ENCODE measurements at places on chromosomes 12 and 14. TPM values are rescaled to one million over a fixed set of nuclear protein-coding genes. Genes with fewer than 3 reads are reported as not detected.

The MRPL52 gene
- total RNA-seq = 241 TPM

The KLRF1 gene
- total RNA-seq = not detected

The RFX4 gene
- not detected for total RNA-seq

The MDM2 gene
- 23.6 TPM for total RNA-seq

The KCNH5 gene
- not detected for total RNA-seq

The OTUB2 gene
- total RNA-seq = 4.4 TPM

The TCHP gene
- total RNA-seq = 18.5 TPM

The ORMDL2 gene
- total RNA-seq = 73.6 TPM

The ZBTB39 gene
- total RNA-seq = 5.9 TPM

The ADCY6 gene
- total RNA-seq = 15.8 TPM

The LBHD2 gene
- total RNA-seq = not detected

The MIP gene
- not detected for total RNA-seq
